GM06990 (cell line): ENCODE measurements at places on chromosomes 2 and 18.

DNA sequence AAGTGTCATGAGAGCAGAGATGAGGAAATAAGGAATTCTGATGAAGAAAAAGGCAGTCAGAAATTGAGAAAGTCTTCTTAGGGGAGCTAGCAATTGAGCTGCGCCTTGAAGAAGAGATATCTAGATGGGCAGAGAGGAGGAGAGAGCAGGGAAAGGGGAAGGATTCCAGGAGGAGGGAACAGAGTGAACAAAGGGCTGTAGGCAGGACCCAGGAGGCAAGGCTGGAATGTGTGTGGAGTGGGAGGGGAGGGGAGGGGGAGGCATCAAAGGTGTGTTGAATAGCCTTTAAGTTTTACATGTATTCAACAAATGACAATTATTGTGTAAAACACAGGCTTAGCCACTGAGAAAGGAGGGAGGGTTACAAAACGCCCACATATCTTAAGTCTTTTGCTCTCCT is 164.5 kb downstream of the TDRD15 start:
- no peak for DNase-seq

DNA sequence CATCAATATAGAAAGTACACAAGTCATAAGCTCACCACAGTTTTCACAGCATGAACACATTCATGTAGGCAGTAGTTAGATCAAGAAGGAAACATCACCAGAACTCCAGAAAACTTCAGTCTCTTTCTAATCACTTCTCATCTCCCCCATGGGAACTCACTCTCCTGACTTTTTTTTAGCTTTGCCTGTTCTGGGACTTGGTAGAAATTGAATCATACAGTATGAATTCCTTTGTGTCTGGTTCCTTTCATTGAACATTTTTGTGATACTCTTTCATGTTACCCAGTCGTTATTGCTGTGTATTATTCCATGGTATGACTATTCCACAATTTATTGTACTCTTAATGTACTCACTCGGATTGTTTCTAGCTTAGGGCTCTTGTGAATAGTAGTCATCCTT is 160.2 kb downstream of the TAF4B start:
- no peak for DNase-seq

- no peak for DNase-seq
These were observed 15.2 kb upstream of the FAHD2A start for GRCh38 chr2:95387358-95387757.

DNA sequence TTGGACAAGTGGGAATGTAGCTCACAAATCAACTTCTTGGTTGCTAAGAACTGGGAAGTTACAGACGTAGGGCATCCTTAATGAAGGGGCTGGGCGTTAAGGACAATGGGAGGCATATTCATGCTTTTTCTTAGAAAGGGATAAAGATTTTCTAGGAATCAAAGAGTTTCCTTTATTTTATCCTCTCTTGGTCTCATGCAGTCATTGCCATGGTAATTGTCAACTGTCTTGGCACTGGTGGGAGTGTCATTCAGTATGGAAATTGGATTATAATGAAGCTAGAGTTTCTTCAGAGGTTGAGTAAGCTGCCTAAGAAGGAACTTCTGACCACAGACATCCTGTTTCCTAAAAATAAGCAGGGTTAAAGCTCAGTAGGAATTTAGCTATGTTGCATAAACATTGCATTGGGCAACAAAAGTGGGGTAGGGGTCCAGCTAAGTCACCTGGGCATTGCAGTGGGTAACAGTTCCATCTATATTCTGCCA is 114.0 kb downstream of the LYPD6B start:
- no peak for DNase-seq

GRCh38 chr2:169136885-169137534 is 67.6 kb downstream of the DHRS9 start:
- no peak for DNase-seq

- DNase-seq = no peak
These were observed 171.6 kb downstream of the IKZF2 start for GRCh38 chr2:212979799-212980198.

GRCh38 chr2:207126724-207127308 is 38.9 kb downstream of the KLF7 start:
- no peak for DNase-seq

GRCh38 chr2:20212459-20212870 is 12.5 kb downstream of the SDC1 start:
- DNase-seq = peak; percentile 57

DNA sequence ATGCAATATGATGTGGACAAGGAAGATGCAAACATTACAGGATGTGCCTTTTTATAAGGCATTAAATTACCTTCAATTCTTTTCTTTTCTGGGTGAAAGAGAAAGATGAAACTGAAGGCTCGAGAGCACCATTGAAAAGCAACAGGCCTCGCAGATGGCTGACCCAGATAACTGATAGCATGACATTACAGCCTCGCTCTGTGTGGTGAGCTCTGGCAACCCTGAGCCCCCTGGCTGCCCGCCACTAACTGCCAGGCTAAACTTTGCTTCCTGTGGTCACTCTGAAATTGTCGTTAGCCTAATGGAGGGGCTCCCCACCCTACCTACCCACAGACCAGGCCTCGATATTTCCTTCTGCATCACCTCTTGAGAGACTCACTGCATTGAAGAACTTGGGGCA is 516.8 kb upstream of the FANCL start:
- DNase-seq = no peak

GRCh38 chr2:213187833-213188532 is 36.6 kb upstream of the IKZF2 start:
- DNase-seq = no peak

- DNase-seq = no peak
These were observed 25.9 kb upstream of the RESP18 start for GRCh38 chr2:219358170-219359075.

GRCh38 chr2:133296401-133296800 is 271.9 kb downstream of the NCKAP5 start:
- no peak for DNase-seq

DNA sequence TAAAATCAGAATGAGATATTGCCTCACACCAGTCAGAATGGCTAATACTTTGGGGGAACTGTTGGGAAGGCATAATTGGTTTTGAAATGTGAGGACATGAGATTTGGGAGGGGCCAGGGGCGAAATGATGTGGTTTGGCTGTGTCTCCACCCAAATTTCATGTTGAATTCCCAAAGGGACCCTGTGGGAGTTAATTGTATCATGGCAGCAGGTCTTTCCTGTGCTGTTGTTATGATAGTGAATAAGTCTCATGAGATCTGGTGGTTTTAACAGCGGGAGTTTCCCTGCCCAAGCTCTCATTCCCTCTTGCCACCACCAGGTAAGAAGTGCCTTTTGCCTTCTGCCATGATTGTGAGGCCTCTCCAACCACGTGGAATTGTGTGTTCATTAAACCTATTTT is 59.6 kb downstream of the CSRNP3 start:
- no peak for DNase-seq

- no peak for DNase-seq
These were observed 117.5 kb downstream of the CD226 start for GRCh38 chr18:69830189-69830588.

DNA sequence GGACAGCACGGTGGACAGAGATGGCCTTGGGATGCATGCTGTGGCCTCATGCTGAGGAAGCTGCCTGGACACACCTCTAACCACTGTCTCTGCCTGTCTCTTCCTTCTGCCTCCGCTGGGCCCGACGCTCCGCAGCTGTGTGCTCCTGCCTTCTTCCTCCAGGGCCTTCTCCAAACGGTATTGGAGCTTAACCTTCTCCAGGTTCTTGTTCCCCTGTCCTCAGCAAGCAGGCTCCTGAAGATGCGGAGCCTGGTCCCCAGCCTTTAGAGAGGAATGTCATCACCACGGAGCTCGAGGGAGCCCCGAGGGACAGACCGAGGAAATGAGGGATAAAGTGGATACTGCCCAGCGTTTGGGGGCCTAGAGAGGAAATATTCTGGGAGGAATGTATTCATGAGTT is 155.1 kb downstream of the DYSF start:
- no peak for DNase-seq

GRCh38 chr2:94602466-94602865 is 268.8 kb upstream of the TEKT4 start:
- no peak for DNase-seq

DNA sequence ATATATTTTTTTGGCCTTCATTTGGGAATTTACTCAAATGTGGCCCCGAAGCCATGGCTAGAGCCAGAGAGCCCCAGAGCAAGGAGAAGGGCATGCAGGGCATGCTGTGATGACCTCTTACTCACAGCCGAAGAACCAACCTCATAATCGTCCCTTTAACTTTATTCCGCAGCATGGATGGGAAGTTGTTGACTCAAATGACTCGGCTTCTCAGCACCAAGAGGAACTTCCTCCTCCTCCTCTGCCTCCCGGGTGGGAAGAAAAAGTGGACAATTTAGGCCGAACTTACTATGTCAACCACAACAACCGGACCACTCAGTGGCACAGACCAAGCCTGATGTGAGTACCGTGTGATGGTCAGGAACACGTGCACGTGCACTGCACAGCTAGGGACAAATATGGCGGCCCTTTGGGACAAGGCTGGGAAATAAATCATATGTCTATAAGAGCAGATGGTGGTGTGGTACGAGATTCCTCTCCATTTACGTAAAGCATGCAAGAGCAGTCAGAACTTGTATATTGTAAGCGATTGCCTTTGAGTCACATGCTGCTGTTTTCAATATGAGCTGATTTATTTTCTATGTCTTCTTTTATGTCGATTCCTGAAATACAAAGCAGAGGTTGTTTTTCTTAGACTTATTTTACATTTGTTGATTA is 280.9 kb downstream of the NEDD4L start:
- no peak for DNase-seq

DNA sequence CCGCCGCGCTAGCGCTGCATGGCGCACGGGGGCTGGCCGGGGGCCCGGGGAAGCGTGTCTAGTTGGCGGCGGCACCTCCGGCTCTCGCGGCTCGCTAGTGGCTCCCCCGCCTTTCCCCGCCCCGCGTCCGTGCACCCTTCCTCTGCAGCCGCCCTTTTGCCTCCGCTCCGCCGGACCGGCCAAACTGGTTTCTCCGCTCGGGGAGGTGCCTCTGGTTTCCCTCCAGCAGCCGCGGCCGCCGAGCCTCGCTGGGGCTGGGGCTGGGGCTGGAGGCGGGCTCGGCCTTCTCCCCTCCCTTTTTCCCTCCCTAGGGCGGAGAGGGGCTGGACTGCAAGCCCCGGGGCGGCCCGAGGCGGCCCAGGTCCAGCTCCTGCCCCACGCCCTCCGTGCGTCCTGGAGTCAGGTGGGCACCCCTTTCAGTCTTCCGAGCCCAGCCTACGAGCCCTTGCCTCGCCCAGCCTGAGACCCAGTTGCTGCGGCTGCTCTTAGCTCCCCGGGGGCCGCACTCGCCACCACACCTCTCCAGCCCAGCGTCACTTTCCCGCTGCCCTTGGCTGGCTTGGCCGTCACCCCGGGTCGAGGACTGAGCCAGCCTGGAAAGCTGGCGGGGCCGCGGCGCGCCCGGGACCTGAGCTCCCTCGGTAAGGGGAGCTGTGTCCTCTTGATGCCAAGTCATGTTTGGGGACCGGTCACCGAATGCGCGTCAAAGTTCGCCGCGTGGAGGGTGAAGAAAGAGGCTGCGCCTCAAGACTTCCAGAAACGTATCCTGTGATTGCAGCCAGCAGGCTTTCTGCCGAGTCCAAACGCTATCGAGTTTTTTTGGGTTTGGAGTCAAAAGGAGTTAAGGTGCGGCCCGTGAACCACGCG is at the start of gene ATP8B1:
ATP8B1 (minus strand) TSS at position 213 of the 867 bp plus-strand sequence. CDS start 71,508 bp downstream, outside the sequence.
- peak; percentile 23 for DNase-seq

- no peak for DNase-seq
These were observed 70.3 kb downstream of the MAIP1 start for GRCh38 chr2:200025717-200026116.

DNA sequence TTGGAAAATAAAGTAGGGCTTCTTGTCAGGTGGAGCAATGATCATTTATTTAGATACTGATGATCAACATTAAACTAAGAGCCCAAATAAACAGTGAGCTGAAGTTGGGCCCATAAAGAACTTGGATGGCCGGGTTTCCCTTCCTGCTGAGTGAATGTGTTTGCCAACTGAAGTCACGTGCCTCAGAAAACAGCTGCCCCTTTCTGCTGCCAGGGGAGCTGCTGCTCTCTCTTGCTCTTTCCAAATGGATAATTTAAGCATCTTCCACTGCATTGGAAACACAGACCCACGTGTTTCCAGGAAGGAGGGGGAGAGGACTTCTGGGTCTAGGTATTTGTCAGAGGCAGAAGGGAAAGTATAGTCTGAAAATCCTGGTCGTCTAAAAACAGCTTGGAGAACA is 22.9 kb upstream of the NCKAP5 start:
- no peak for DNase-seq

- no peak for DNase-seq
These were observed 127.0 kb downstream of the CELF4 start for GRCh38 chr18:37438417-37439180.

GRCh38 chr2:230166557-230167170 is 53.1 kb downstream of the SP110 start:
- no peak for DNase-seq

GRCh38 chr2:70806013-70806412 is 14.4 kb downstream of the CLEC4F start:
- no peak for DNase-seq

GRCh38 chr2:207370646-207371045 is 159.1 kb upstream of the CREB1 start:
- DNase-seq = no peak

GRCh38 chr2:19868224-19868623 is 33.6 kb downstream of the TTC32 start:
- no peak for DNase-seq
